GM04503 (cell line): ENCODE measurements at places on chromosomes 2 and 18.

- DNase-seq = no peak
Measured at GRCh38 chr2:168896783-168897182, 4.3 kb upstream of the G6PC2 start.

DNA sequence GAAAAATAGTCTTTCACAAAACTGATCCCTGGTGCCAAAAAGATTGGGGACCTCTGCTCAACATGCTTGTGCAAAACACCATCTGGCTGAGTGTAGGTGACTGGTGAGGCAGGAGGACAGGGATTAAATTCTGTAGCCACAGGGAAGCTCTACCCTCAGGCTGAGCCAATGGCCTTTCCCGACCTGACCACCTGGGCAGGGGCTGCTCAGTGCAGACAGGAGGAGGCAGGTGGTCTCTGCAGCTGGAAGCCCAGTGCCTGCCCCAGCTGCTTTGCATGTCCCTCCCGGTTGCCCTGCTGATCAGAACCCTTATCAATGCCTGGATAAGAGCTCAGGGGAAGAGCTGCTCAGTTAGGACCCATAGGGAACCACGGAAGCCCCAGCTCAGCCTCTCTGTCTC, 235.3 kb downstream of the ANKRD36 start:
- DNase-seq = no peak

DNA sequence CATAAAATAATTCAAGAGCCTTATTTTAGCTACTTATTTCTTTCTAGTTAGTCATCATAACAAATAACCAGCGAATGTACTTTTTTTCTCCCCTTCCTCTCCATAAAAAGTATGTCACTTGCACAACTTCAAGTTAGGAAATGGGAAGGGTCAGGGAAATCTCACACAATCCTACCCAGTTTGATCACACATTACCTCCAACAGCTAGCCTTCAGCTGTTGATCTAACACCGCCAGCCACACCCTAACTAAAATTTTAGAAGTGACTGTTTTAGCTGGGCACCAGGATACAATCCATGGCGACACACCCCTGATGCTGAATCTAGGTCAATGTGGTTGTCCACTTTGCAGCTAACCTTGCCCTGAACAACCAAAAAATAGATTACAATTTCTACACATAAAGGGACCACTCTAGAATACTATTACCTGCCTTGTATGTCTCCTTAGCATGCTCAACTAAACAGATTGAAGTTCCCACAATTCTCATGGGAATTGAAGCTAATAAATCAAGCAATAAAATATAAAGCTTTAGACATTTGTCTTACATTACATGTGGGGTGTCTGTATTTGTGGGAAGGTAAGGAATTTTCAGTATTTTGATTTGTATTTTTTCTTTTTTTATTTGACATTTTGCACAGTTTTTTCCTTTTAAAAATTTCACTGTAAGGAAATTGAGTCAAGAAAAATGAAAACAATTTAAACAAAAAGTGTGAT, 7.3 kb upstream of the COL3A1 start:
- no peak for DNase-seq

DNA sequence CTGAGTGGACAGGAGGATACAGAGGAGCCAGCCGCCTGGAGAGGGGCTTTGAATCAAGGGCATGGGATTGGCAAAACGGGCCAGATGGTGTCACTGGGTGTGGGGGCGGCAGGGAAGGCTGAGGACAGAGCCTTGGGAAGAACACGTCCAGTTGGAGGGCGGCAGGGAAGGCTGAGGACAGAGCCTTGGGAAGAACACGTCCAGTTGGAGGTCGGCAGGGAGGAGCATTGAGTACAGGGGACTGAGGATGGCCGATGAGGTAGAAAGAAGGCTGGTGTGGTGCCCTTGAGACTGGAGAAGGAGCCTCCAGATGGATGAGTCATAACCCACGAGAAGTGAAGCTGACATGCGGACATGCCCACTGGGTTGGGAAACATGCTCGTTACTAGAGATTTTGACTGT, 4.5 kb downstream of the HES6 start:
- DNase-seq = no peak

GRCh38 chr2:9975805-9976447, 24.4 kb downstream of the GRHL1 start:
- peak; percentile 84 for DNase-seq

DNA sequence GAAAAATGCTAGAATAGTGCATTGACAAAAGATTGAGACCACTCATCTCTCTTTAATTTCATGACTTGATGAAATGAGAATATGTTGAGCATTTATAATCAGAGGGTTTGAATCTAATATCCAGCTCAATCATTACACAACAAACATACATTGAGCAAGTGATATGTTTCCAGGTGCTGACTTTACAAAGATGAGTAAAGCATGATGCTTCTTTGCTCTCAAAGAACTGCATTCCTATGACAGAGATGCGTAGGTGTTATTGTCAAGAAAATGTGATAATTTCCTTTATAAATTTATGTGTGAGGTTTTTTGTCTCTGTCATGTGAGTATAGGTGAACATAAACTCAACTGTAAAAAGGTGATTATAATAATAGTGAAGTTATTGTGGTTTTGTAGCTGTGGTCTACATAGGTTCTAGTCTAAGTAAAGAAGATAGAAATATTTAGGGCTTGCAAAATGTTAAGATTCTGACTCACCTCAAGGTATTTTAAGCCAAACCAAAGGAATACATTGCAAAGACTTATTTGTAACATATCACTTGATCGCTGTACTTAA, 389.8 kb downstream of the GALNT13 start:
- DNase-seq = no peak

DNA sequence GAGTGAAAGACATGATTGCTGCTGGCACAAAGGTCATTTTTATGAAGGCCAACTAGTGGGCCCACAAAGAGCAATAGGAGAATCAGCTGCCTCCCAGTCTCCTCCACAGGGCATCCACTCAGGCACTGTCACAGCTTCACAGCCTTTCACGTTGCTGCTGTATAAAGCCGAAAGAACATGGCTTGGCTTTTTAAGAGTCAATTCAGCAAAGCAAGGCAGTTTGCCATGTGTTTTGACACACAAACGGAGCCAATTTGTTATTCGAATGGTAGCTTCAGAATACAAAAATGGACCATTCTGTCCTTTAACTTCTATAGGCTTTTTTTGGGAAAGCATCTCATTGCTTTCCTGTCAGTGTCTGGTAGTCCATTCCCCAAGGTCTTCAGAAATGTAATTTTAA, 283.4 kb upstream of the PARD3B start:
- no peak for DNase-seq

DNA sequence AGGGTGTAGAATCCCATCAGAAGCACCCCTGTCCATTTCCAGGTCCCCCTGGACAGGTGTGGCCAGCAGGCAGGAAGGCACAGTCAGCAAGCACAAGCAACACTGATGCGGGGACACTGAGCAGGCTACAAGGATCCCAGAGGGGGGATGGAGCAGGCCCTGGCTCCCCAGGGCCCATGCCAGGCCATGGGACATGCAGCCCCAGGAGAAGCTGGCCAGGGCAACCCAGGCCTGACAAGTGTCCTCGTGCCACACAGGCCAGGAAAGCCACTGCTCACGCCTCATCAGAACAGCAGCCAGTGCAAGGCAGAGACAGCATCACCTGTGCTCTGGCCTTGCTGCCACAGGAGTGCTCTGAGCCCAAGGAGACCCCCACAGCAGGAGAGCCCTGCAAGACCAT, 14.1 kb upstream of the GPC1 start:
- DNase-seq = no peak

GRCh38 chr2:141911485-141912066, 219.2 kb downstream of the LRP1B start:
- DNase-seq = no peak

GRCh38 chr2:239519089-239519920, 118.5 kb upstream of the HDAC4 start:
- DNase-seq = no peak

DNA sequence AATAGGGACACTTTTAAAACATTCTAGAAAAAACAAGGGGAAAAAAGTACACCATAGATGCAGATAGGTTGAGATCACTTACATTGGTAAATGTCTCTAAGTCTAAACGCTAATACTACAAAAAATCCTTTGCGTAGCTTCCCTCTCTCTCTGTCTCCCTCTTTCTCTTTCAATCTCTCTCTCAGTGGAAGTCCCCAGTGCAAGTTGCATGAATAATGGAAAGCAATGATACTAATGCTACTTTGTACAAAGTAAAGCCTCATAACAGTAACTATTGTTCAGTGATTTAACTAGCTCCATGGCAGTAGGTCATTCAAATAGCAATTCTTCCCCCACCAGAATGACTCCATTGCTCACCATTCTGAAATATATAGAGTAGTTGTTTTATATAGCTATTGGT, 12.8 kb downstream of the MEIS1 start:
- DNase-seq = no peak

DNA sequence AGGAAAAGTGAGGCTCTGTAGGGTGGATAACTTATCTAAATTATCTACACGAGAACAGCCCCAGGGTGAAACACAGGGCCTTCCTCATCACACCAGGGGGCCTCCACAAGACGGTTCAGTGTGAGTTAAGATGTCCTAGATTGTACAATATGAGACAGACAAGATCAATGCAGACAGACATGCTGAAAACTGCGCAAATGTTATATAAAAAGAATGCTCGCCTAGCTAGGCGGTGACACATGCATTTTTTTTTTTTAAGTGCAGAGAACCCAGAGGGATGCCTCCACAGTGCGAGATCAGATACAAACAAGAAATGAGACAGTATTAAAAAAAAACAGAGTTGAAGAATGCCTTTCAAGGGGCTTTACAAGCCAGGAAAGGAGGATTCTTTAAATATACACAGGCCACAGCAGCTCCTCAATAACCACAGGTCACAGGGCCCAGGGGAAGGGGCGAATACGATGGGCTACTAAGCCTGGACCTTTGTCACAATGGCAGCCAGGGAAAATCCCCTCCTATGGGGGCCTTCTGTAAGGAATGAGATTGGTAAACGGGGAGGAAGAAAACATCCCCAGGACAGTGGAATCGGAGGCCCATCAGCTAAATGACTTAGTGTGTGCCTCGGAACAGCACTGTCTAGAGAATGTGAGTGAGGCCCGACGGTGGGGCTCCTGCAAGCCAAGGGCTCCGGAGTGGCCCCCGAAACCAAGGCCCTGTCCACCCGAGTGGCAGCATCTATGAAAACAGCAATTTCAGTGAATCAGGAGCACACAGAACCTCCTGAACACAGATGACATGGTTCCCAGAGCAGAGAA, 48.9 kb downstream of the ADCY3 start:
- no peak for DNase-seq

DNA sequence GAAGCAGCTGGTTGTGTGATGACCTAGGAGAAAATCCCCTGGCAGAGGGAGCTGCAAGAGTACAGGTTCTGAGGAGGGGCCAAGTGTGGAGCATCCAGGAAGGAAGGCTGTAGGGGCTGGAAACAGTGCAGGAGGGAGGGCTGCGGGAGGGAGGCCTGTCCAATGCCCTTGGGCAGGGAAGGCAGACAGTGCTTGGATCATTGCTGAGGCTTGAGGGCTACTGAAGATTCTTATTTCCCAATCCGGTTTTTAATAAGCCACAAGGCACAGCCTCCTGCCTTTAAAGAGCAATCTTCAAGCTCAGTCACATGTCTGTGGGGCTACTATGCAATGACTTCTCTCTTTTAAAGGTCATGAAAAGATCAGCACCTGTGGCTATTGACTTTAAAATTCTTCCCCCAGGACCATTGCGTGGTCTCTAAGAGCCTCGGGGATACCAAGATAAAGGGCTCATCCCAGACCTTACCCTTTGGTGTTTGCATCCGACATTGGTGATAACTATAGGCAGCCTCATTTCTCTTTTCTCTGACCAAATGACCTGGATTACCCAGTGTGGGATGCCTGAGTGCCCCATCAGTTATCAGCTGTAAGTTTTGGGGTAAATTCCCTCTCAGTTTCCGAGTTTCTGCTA, 149.6 kb downstream of the DOCK10 start:
- no peak for DNase-seq

DNA sequence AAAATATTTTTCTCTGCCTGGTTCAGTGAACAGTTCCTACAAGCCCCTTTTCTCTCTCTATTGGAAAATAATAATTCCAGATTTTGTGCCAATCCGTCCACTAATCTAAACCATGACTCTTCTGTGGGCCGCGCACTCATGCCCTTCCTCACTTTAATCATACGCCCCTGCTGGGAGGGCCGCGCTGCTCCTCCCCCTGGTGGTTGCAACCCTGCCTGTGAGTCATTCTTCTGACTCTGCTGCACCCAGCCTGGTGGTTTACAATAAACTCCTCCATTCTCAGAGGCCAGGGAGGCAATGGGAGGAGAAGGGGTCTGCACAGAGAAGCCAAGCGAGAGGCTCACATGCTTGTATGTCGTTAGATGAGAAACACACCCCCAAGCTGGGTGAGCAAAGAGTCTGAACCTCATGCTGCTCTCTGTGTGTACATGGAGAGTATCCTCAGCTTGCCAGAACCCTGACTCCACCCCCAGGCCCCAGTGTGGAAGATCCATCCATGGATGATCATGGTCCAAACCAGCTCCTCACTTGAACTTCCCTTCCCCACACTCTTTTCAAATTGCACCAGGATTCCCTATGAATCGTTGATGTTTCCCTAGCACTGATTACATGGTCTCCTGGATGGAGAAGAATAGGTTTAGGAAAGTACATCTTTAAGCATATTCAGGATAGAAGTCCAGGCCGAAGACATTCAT, 228.9 kb downstream of the ANKRD30B start:
- DNase-seq = no peak

DNA sequence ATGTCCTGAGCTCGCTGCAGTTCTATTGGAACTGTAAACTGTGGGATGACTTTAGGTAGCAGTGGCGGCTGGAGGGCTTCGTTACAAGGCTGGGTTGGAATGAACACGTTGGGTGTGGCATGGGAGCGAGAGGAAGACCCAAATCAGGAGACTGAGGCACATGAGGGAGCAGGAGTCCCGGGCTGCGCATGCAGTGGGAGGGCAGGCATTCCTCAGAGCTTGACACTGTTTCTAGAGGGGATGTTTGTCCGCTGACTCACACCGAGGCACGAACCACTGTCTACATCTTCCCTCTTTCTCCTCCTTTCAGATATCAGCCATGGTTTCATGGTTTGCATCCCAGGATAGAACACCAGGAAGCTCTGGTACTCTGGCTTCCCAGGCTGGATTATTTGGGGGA, 40.6 kb upstream of the LAMA1 start:
- DNase-seq = no peak

GRCh38 chr18:77160515-77160914, 27.9 kb upstream of the MBP start:
- DNase-seq = no peak

DNA sequence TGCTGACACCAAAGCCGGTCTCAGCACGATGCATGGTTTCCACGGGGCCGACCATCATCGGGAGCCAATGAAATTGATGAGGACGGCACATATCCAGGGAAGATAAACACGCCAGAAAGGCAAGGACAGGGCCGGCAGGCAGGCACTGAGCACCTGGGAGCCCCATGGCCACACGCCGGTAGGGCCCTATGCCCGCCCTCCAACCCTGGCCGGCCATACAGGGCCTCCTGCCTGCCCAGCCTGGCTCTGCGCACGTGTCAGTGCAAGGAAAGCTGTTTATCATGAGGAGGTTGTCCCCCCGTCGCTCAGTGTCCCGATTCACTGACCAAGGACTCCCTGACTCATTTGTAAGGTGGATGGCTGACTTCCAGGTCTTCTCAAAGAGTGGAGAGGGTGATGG, 237.5 kb downstream of the GLI2 start:
- no peak for DNase-seq

GRCh38 chr2:181176540-181176939, 196.1 kb downstream of the UBE2E3 start:
- DNase-seq = no peak

GRCh38 chr2:54416938-54417337, 39.2 kb upstream of the SPTBN1 start:
- DNase-seq = no peak
